IPS DF 19.7 (cell line): ENCODE measurements at places on chromosomes 7 and 10.

DNA sequence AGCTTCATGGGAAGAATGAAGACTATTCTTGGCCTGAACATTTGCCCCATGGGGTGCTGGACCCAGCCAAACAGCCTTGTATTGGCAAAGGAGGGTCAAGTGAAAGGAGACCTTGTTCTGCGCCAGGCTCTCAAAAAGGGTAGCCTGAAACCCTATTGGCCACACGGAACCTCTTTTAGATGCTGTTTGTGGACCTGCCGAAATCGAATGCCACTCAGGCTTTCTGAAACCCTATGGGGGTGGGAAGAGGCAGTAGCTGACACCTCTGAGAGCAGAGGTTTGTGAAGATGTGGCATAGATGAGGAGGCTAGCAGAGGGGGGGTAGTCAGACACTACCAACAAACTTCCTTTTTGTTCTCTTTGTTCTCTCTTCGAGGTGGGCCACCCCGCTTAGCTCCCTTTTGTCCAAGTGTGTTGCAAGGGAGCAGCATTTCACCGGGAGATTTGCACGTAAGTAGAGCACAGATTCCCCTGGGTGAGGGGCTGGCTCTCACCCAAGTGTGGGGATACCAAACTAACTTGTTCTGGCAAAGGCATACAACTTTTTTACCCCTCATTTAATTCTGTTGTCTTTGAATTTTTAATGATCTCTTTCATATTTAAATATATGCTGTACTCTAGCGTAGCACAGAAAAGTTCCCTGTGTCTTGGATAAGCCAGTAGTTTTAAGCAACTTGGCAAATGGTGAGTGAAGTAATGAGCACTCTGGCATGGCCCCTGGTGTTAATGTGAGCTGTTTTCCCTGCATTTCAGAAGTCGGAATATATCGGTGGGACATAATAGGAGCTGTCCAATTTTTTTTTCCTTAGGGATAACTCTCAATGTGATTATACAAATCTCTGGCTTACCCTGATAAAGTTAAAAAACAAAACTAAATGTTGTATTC lies 107.7 kb downstream of the SEPTIN7 start:
- no peak for DNase-seq

GRCh38 chr7:80770061-80770460 lies 131.6 kb downstream of the CD36 start:
- no peak for DNase-seq

DNA sequence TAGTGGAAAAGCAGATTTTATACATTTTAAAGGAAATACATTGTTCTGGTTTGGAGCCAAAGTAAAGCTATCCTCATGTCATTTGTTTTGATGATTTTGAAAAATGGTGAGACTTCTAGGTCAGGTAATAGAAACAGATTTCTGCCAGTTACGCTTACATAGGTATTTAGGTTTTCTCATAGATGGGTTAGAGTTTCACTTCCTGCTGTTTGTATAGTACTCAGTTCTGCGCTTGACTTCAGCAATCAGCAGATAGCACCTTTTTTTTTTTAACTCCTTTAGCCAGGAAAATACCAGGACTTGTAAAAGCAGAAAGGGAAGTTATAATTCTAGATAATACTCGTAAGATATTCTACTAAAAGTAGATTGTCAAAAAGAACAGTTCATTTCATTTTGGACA lies 209.8 kb upstream of the POM121L12 start:
- DNase-seq, result no peak

- DNase-seq, result no peak
Observed at GRCh38 chr10:116466715-116467422, 39.2 kb downstream of the PNLIPRP3 start.

GRCh38 chr10:77325233-77325537 lies 312.4 kb downstream of the KCNMA1 start:
- no peak for DNase-seq

DNA sequence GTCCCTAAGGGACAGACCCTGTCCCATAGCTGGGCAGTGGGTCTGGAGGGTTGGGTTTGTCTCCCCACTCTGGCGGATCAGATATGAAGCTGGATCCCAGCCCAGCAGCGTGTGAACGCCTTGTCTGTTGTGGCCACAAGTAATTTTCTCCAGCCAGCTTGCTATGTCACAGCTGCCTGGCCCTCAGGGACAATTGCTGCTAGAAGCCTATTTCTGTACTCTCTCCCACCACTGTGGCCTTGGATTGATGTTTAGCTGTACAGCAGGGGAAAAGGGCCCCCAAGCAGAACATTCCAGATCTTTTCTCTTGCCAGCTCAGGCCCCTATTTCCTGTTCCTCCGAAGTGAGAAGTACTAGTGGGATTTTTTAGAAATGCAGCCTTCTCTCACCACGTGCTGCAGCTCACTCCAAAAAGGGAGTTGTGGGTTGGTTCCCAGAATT lies 53.5 kb upstream of the WAC start:
- no peak for DNase-seq

- DNase-seq, result no peak
Observed at GRCh38 chr7:151232917-151233701, 826 bp downstream of the CHPF2 start.

GRCh38 chr7:73900286-73900685 lies 39.3 kb downstream of the TMEM270 start:
- DNase-seq, result no peak

GRCh38 chr7:65287023-65287422 lies 86.6 kb upstream of the ZNF92 start:
- DNase-seq, result no peak

DNA sequence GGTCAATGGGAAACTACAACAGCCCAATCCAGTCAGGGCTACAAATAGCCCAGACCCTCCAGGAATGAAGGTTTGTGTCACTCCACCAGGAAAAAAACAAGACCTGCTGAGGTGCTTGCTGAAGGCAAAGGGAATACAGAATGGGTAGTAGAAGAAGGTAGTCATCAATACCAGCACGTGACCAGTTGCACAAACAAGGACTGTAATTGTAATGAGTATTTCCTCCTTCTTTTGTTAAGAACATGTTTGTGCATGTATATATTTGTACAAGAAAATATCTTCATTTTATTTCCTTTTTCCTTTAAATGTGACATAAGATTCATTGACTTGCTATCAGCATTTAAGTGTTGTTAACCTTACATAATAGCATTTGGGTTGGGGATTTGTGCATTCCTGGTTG lies 229.3 kb downstream of the IMMP2L start:
- no peak for DNase-seq

GRCh38 chr7:104845557-104845956 lies 168.4 kb upstream of the KMT2E start:
- no peak for DNase-seq

DNA sequence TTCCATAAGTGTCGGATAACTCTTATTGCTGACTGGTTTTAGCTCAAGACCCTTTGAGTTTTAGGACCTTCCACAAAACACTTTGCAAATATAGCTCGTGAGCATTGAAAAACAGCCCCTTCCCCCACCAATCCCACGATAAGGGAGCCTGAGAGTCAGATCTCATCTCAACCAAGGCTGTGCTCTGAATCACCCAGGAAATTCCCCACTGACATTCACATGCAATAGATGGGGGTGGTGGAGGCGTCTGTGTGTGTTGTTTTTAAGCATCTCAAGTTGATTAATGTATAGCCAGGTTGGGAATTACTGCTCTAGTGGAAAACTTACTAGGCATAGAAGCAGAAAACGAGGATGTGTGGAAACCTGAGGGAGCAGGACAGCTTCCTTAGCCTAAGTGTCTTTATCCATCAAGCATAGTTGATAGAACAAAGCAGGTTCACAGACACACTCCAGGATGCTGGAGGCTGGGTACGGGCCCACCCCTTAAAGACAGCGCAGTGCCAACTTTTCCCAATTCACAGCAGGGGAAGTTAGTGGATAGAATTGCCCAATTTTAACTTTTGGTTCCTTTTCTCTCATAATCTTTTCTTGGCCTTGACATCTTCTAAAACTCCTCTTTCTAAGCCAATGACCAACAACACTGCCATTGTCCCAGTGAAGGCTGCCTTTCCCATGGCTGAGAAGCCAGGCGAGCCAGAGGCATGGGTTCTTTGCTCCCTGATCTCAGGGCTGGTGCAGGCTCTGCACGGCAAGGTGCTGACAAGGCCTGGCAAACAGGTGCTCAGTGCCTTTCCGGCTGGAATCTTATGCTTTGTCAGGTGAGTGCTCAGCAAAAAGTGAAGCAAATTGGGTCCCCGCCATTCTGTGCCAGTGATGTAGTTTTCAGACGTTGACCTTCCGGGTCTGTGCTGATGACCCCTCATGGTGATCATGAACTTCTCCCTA lies 98.5 kb upstream of the INSIG1 start:
- DNase-seq, result no peak

- DNase-seq, result no peak
Observed at GRCh38 chr7:2834748-2835441, 9.2 kb downstream of the GNA12 start.

DNA sequence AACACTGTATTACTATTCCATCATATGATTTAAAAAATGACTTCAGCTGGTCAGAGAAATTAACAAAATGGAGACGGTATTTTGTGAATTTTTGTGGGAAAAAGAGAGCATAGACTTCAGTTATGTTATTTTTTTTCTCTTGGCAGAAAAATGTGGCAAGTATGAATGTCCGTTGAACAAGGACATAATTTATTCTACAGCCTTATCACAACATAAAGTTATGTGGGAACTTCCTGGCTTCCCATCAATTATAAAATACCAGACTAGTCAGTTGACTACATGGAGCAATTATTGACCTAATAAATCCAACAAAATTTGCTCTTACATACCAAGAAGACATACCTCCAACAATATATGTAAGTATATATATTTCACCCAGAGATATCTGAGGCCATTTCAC lies 88.6 kb upstream of the PPP1R3A start:
- no peak for DNase-seq

- DNase-seq, result no peak
Observed at GRCh38 chr7:91720260-91720937, 160.1 kb downstream of the MTERF1 start.

DNA sequence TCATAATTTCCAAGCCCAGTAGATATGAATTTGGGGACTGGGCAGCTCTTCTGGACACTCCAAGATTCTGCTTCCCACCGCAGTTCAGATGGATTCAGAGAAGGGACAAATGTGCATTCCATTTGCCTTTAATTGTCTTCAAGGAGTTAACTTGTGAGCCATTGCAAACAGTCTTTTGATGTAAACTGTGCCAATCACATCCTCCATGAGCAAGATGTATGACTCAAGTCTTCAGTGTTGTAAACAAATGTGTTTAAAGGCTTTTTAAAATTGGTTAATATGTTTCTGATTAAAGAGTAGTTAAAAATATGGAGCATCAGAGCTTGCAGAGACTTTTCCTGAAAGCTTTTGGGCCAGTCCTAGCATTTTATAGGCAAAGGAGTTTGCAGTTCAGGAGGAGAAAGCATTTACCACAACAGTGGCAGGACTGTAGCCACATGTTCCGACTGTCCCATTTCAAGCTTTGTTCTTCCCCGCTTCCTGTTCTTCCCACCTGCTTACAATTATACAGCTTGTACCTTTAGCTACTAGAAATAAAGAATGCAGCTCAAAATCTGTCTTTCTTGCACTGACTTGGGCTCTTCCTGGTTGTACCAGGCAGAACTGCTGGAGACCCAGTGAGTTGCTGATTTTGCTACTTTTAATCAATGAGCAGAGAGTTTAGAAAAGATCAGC lies 6.2 kb downstream of the SLC18A2 start:
- no peak for DNase-seq

GRCh38 chr10:86829472-86829871 lies 73.1 kb downstream of the BMPR1A start:
- DNase-seq, result no peak
